ENCODE measurements at places on chromosomes 1 and 21.
A peak's percentile ranks its signal among the peaks of the same experiment; 100 is the strongest.

GRCh38 chr1:115764541-115764940 lies 4.0 kb downstream of the CASQ2 start:
- DNase-seq = no peak

DNA sequence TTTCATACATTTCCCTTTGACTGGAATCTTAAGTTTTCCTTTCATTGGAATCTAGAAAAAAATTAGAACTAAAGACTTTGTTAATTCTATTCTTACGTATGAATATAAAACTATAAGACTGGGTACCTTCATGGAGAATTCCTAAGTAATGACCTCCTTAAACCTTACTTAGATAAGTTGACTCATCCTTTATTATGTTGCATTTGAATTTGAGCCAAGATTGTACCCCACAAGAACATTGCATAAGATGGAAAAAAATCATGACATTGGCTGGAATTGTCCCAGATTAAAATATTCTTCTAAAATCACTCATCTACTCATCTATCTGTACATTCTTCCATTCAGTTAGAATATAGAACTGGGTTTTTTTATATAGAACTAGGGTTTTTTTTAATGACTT lies 137.4 kb downstream of the C1orf21 start:
- DNase-seq = no peak

- DNase-seq = no peak
Observed at GRCh38 chr1:187338762-187339412, 510.1 kb downstream of the PLA2G4A start.

DNA sequence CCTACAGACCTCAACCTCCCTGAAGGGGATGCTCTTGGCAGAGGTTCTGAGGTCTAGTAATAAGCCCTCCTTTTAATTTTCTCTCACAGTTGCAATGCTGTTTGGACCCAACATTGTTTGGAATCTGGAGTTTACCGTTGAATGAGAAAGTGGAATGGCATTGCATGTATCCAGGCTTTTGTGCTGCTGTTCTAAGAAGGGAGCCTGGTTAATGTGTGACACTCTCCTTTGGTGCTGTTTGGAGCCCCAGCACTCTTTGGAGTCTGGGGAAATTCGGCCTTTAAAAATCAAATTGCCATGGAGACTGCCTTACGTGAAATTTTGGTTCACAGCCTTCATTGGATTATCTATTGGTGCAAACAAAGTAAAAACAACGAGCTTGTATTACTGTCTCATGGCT lies 23.7 kb upstream of the TMEM61 start:
- DNase-seq = no peak

DNA sequence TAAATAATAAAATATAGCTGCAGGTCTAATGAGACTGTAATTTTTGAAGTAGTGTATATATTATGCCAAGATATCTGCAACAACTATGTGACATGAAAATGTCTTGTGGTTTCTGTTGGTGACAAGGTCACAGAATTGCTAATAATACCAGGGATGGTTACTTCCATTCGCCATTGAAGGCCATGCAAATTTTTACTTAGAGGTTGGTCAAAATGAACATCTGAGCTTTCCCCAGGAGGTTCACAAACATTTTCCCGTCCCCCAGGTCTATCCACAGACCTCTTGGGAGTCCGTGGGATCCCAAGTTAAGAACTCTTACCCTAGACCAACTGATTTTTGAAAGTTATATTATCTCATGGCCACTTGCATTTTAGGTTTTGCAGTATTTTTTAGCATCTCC lies 62.7 kb downstream of the BCL9 start:
- DNase-seq = no peak

- peak; percentile 37 for DNase-seq
Observed at GRCh38 chr1:40185951-40186864, 25.0 kb downstream of the RLF start.

DNA sequence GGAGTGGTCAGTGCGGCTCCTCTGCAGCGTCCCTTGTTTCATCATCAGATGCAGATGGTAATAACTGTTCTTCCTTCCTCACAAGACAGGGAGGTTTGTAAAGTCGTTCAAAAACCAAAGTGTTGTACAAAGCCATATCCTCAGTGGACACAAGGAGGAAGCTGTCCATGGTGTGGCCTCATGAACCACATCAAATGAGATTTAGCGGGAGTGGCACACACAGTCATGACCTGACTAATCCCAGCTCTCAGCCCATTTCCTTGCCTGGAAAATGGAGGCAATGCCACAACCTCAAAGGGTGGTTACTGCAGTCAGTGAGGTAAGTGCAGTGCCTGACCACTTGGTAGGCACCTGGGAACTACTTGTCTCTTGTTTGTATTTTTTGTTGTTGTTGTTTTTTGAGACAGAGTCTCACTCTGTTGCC lies 13.4 kb downstream of the ENTREP3 start:
- no peak for DNase-seq

GRCh38 chr1:98557895-98558294 lies 103.6 kb upstream of the SNX7 start:
- no peak for DNase-seq

DNA sequence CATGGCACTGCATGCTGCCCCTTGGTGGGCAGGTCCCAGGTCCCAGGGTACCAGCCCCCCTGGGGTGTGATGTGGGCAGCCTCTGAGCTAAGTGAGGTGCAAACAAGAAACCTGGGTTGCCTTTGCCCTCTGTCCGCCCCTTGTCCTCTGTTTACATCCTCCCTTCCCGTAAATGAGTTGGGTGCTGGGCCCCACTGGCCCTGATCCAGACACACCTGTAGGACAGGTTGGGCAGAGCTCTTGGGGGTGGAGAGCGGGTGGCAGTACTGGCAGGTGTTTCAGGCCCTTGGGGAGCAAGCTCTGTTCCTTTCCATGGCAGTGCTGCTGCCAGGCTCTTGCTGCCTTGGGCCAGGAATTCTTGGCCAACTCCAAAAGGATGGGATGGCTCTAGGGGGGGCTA lies 35.8 kb downstream of the ELF3 start:
- DNase-seq = no peak

- peak; percentile 62 for DNase-seq
Observed at GRCh38 chr1:22018583-22019559, 17.4 kb downstream of the CELA3A start.

DNA sequence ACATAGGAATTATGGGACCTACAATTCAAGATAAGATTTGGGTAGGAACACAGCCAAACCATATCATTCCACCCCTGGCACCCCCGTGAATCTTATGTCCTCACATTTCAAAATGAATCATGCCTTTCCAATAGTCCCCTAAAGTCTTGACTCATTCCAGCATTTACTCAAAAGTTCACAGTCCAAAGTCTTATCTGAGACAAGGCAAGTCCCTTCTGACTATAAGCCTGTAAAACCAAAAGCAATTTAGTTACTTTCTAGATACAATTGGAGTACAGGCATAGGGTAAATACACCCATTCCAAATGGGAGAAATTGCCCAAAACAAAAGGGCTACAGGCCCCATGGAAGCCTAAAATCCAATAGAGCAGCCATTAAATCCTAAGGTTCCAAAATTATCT lies 138.9 kb downstream of the PLPPR5 start:
- no peak for DNase-seq

- no peak for DNase-seq
Observed at GRCh38 chr21:41045534-41046268, 122.3 kb upstream of the BACE2 start.

DNA sequence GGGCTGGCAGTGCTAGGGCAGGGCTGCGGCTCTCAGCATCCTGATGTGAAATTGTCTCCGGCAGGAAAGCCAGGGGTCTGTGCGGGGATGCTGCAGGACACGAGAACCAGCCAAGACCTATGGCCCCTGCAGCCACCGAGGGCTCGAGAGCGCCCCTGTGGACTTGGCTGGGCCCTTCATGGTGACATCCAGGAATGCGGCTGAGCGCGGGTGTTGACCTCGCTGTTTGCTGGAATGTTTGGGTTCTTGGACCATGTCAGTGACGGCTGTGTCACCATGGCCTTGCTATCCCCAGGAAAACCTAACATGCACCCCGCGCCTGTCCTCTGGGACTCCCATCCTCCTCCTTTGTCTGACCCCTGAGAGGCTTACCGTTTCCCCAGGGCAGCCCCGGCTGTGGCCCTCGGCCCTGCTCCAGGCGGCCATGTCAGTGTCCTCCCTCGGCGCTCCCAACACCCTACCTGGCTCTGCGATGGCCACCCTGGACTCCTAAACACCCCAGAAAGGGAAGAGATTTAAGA lies 14.3 kb upstream of the C1orf174 start:
- no peak for DNase-seq

- no peak for DNase-seq
Observed at GRCh38 chr1:220887520-220888416, 8.5 kb downstream of the HLX start.

GRCh38 chr1:148435406-148435805 lies 47.7 kb downstream of the PPIAL4G start:
- DNase-seq = no peak

GRCh38 chr1:54952950-54953718 lies 27.3 kb upstream of the TMEM61 start:
- no peak for DNase-seq
